ENCODE measurements at places on chromosomes 7 and 10. TPM values are rescaled to one million over a fixed set of nuclear protein-coding genes. Genes with fewer than 3 reads are reported as not detected.

MUC12 gene
- total RNA-seq = not detected

DNA sequence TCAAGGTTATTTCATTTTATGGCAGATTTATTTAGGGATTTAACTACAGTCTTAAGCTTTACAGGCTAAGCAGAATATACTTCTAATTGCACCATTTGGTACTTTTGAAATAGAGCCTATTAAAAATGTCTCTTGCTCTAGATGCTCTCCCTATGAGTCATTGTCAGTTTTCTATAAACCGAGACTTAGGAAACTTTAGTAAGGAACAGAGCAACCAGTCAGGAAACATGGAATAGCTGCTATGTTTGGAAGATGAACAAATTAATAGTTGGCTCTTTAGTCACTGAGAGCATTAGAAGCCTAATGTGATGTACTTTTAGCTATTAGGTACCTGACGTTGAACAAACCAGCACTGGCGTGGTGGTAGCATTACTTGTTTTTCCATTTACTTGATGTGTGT lies 35.3 kb downstream of the INPP5F start:
- no peak for DNase-seq

DNA sequence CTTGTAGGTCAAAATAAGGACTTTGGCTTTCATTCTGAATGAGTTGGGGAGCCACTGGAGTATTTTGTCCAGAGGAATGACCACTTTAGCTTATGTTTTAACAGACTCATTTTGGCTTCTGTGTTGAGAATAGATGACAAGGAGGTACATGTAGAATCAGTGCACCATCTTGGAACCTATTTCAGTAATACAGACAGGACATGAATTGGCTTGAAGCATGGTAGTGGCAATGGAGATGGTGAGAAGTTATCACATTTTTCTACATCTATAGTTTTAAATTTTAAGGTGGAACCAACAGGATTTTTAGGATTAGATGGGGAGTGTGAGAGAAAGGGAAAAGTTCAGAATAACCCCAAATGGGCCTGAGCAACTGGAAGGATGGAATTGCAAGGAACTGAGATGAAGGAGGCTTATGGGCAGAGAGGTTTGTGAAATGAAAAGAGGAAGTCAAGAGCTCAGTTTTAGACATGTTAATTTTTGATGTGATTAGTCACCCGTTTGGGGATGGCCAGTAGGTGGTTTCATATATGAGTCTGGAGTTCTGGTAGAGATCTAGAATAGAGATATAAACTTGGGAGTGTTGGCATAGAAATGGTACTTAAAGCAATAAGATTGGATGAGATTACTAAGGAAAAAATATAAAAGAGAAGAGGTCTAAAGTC lies 89.2 kb upstream of the JAZF1 start:
- no peak for DNase-seq

BHLHA15 gene
- total RNA-seq = 28.9 TPM

EIF4EBP2 gene
- total RNA-seq = 70.0 TPM

GRCh38 chr7:47145186-47145725 lies 436.7 kb downstream of the TNS3 start:
- DNase-seq = no peak

- DNase-seq = no peak
Measured at GRCh38 chr7:148264933-148265557, 325.5 kb upstream of the C7orf33 start.

PTF1A gene
- not detected for total RNA-seq

All from liver (tissue), 10 donors.